ENCODE measurements at places on chromosomes 4 and X.
A peak's percentile ranks its signal among the peaks of the same experiment; 100 is the strongest.

GRCh38 chrX:102840871-102841705, 96.0 kb upstream of the RAB40AL start:
- DNase-seq = peak; percentile 31

- DNase-seq = peak; percentile 89
Measured at GRCh38 chrX:119041175-119041574, 31.6 kb upstream of the CT47C1 start.

DNA sequence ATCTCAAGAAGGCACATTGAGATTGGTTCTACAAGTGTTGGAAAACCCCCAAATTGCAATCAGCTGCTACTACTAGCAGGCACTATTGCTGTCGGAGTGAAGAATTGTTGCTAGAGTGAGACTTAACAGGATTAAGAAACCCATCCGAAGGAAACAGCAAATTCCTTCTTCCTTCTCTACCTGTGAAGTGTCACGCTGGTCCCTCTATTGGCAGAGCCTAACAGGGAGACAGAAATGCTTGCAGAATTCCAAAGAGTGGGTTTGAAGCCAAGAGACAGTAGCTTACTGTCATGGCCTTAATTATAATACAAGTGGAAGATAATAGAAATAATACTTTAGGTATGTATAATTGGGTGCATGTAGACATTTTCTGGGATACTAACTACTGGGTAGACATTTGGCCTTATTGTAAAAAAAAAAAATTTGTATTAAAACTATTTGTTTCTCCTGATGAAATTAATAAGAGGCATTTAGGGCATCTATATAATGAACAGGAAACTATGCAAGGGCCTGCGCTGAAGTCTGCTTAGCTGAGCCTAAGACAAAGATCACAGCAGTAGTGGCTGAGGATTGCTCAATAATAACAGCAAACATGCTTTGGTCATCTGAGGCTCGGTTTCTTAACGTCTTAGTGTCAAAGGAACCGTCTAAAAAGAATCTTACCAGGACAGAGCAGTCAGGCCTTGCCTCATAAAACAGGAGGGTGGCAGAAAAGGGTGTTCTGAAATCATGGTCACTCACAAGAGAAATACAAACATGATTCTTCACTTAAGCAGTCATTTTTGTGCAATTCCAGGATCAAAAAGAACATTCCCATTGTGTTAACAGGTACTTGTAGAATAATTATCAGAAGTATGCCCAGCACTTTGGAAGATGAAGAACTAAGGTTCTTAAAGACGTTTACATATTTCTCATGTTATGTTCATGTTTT, 40.8 kb downstream of the FAM241A start:
- DNase-seq = peak; percentile 75

GRCh38 chr4:86675548-86675947, 81.4 kb downstream of the PTPN13 start:
- DNase-seq = no peak

DNA sequence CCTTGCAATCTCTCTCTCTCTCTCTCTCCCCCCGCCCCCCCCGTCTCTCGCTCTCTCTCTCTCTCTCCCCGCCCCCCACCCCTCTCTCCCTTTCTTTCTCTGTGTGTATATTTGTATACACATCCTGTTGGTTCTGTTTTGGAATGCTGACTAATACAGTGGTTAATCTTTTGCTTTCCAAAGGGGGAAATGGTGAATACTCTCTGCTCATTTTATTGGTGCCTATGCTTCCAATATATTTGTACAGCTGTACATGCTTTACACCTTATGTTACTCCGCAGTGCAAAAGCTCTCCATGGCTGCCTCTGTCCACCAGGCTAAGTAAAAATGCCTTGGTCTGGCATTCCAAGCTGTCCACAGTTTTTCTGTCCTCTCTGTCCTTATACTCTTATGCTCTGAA, 158.8 kb downstream of the RBMX2 start:
- no peak for DNase-seq

DNA sequence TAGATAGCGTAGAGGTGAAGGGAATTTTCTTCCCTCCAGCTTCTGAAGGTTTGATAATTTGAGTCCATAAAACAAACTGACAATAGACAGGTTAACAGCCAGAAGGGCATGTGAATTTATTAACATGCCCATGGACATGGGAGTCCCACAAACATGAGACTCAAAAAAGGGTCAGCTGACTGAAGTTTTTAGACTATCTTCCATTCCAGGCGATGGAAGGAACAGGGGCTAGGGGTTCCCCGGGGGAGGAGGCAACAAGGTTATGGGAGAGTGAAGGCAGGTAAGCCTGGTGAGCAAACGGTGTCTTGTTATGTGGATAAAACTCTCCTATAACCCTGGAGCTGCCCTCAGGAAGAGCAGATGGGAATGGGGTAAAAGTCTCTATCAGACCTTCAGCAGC, 81.5 kb upstream of the SORBS2 start:
- no peak for DNase-seq

GRCh38 chr4:119211867-119212233, 663 bp upstream of the USP53 start:
- no peak for DNase-seq

DNA sequence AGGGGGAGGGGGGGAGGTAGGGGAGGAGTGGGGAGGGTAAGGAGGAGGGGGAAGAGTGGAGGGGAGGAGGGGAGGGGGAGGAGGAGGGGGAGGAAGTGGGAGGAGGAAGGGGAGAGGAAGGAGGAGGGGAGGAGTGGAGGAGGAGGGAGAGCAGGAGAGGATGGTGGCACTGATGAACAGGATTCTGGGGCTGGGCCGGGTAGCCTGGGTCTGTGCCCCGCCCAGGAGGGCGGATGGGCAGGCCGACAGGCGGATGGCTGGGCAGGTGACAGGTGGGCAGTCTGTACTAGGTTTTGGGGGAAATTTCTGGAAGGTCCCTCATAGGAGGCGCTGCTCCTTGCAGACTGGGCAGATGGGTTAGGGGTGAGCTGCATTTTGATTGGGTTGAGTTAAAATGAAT, 66.0 kb upstream of the ADRA2C start:
- no peak for DNase-seq

DNA sequence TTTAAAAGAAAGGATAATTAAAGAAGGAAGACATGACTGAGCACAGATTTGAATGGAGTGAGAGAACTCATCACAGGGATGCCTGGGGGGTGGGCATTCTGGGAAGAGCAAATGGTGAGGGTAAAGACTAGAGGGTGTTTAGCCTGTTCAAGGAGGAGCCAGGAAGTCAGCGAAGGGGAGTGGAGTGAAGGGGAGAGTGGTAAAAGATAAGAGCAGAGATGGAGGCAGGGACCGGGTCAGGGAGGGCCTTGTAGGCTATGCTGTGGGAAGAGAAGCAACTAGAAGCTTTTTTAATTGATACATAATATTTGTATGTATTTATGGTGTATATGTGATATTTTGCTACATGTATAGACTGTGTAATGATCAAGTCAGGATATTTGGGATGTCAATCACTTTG, 2.2 kb upstream of the VGLL1 start:
- DNase-seq = no peak

GRCh38 chr4:100087743-100088142, 102.5 kb downstream of the DDIT4L start:
- no peak for DNase-seq

DNA sequence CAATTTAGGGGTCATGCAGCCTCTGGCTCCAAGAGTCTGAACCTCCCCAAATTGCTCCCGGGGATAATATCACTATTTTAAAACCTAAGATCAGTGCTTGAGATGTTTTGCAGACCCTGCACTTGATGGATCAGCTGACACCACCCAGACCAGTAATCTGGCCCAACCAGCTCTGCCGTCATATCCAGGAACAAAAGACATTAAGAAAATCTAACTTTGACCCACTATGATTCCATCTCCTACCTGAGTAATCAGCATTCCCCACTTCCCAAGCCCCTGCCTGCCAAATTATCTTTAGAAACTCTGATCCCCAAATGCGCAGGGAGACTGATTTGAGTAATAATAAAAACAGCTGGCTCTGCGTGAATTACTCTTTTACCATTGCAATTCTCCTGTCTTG, 34.4 kb upstream of the CCNG2 start:
- DNase-seq = no peak

GRCh38 chr4:8548731-8549351, 31.4 kb upstream of the GPR78 start:
- no peak for DNase-seq

- DNase-seq = no peak
Measured at GRCh38 chrX:132497432-132497831, 8.6 kb upstream of the MBNL3 start.

DNA sequence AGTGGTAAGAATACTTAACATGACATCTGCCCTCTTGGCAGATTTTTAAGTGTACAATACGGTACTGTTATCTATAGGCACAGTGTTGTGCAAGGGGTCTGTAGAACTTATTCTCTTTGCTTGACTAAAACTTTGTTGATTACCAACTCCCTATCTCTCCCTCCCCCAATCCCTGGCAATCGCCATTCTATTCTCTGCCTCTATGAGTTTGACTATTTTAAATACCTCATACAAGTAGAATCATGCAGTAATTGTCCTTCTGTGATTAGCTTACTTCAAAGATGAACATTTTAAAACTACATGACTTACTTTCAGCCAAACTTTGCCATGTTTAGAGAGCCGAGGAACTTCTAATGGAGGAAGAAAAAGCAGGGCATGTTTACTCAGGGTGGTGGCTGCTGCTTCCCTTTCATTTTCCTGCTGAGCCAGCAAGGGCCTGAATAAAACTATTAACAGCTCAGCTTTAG, 62.4 kb downstream of the APOO start:
- peak; percentile 30 for DNase-seq

DNA sequence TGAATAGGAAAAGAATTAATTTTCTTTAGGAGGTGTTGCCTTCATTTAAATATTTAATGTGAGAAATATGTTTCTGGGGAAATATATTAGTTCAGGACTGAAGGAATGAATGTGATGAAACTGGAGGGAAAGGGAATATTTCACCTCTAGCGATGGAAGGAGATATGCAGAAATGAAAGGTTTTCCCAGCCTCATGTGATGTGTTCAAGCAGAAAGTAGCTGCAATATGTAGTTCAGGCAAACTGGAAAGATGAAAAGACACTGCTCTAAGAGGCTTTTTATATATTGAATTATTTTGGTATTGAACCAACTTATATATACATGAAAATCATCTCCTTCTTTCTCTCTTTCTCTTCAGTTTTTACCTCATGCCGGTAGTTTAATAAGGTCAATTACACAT, 3.4 kb downstream of the GRID2 start:
- DNase-seq = no peak

DNA sequence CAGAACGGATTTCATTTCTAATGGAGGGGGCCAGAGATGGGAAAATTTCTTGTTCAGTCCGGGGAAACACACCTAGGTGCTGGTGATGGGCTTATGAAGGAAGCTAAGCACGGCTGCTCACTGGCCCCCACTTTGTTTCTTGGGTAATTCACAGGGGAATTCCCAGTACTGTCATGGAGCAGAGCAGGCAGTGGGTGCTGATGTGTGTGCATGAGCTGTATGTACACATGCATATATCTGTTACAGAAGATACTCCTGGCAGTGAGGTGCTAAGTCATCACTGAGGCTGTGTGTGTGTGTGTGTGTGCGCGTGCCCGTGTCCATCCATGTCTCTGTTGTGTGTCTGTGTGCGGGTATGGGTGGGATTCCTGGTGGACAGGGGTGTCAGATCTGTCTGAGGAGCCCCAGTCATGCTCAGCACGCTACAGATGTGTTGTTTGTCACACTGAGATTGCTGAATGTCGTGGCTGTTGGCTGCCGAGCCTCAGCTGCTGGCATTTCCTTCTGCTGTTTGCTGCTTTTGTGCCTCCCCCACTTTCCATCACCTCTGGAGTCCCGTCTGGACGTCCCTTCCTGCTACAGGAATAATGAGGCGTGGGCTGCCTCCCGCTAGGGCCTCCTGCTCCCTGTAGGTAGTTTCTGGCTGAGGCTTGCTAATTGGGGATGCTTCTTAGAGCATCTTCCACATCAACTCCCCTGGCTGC, 53.3 kb downstream of the JADE1 start:
- peak; percentile 23 for DNase-seq

DNA sequence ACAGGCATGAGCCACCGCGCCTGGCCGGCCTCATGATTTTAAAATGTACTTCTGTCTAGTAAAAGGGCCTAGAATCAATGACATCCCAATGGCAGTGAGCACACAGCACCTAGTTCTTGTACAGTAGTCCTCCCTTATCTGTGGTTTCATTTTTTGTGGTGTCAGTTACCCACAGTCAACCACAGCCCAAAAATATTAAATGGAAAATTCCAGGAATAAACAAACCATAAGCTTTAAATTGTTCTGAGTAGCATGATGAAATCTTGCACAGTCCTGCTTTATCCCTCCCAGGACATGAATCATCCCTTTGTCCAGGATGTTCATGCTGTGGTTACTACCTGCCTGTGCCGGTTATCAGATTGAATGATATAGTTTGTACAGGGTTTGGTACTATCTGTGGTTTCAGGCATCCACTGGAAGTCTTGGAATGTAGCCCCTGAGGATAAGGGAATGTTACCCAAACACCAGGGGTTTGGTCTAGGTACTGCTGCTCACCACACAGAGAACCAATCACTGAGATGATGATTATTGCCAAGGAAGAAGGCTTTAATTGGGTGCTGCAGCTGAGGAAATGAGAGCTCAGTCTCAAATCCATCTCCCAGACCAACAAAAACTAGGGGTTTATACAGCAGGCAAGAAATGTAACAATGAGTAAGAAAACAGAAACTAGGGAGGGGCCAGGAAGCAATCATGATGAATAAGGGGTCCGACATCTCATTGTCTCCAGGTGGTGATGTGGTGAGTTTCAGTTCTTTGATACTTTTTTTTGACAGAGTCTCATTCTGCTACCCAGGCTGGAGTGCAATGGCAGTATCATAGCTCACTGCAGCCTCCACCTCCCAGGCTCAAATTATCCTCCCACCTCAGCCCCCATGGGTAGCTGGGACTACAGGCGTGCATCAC, 16.2 kb upstream of the FHL1 start:
- DNase-seq = peak; percentile 91

DNA sequence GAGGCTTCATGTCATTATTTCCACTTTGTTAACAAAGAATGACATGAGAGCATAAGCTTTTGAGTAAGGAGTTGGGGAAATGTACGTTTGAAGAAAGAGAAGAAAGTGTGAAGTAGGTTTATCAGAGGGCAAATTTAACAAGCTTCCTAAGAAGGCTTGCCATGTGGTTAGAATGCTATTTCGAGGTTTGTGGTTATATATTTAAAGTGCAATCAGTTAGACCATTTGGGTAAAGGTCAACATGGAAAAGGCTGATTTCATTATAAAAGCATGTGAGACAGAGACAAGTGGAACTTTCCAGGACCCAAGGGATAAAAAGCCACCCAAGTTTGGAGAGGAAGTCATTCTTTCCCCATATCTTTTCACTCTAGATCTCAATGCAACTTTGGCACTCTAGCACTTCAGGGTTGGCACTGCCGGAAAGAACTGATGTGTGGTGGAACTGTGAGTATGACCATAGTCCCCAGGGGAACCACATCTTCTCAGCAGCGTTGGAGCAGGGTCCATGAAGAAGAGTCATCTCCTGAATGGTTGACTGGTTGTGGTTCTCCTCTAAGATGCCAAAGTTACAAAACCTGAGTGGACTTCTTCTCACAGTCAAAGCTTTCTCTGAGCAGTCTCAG, 529.9 kb downstream of the MID1IP1 start:
- no peak for DNase-seq

DNA sequence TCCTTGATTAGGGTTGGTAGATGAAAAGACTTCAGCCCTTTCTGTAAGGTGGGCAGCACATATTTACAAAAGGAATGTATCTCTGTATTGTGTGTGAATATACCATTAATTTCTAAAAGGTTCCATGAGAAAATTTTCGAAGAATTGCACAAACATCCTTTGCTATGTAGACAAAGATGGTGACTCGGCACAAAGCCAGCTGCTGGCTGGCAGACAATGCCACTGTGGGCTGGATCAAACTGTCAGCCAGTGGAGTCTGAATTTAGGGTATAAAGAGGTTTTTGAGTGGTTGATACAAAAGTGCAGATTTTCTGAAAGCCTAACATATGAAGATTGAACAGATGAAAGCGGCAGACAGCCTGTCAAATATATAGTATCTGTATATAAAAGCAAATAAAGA, 5.6 kb upstream of the TXK start:
- DNase-seq = no peak

Data from choroid plexus epithelial cell (primary cell).